Adrenal gland (tissue), 19 donors: ENCODE measurements at places on chromosomes 2 and 18. TPM values are rescaled to one million over a fixed set of nuclear protein-coding genes. Genes with fewer than 3 reads are reported as not detected.
A peak's percentile ranks its signal among the peaks of the same experiment; 100 is the strongest.

GRCh38 chr18:44178476-44178875 is 502.2 kb upstream of the SETBP1 start:
- no peaks in the 10 kb centered on the region for H3K27me3 ChIP-seq
- H3K27ac ChIP-seq = no peak overlapping the region
- DNase-seq = no peak
- no peak overlapping the region for H3K4me3 ChIP-seq

DNA sequence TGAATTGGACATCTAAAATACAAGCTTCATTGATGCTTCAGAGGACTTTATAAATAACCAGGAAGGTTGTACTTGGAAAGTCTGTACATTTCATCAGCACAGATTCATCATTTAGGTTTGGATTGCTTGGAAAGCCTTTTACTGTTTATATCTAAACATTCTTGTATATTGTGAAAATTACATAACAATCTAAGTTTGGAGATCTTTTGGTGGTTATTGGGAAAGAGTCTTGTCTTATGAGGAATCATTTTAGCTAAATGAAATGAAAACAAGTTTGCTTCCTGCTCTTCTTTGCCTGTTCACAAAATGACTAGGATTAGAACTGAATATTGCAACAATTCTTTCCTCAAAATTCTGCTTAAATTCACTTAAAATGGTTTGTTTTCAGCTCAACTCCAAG is 79.3 kb downstream of the ABI2 start:
- H3K4me3 ChIP-seq = no peak overlapping the region
- H3K27ac ChIP-seq = no peak overlapping the region
- no peaks in the 10 kb centered on the region for H3K4me1 ChIP-seq
- DNase-seq = no peak

DNA sequence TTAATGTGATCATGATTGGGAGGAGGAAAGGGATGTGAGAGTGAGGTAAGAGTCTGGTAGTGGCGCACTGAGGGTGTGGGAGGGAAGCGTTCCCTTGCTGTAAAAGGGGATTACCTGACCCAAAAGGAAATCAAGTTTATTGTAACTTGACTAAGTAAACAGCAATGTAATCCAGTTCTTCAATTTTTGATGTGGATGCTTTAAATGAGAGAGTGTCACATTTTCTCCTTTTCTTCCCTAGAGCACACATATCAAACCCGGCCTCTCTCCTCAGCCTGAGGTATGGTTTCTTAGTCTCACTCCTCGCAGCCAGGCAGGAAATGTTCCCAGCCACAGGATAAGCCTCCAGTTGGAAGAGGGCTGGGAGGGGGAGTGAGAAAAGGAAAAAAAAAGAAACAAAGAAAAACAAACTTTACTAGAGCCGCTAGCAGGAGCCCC is 688 bp upstream of the ARHGAP28 start:
- no peaks in the 10 kb centered on the region for H3K4me1 ChIP-seq
- H3K27ac ChIP-seq = peak overlapping the region; percentile 90
- H3K4me3 ChIP-seq = no peak overlapping the region
- H3K36me3 ChIP-seq = no peaks in the 10 kb centered on the region
- H3K27me3 ChIP-seq = no peaks in the 10 kb centered on the region
- DNase-seq = no peak

GRCh38 chr18:35777039-35777438 is 195.4 kb upstream of the RMP24 start:
- H3K27me3 ChIP-seq = no peaks in the 10 kb centered on the region
- DNase-seq = no peak
- no peak overlapping the region for H3K27ac ChIP-seq

DNA sequence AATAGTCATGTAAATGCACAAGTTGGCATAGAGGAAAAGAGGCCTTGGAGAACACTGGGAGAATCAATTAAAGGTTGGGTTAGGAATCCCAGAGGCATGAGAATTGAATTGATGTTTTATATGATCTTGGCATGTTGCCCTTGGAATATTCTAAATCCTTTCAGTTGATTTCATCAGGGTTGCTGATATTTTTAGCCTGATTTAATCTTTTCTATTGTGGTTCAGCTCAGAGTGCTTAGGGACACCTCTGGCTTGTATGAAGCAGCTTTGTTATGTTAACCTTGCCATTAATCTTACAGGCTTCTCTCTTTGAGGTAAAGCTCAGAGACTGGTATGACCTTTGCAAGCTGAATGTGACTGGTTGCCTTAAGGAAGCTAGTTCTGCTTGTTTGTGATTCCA is 64.4 kb upstream of the LYPD6B start:
- no peaks in the 10 kb centered on the region for H3K4me1 ChIP-seq
- no peaks in the 10 kb centered on the region for H3K36me3 ChIP-seq
- no peaks in the 10 kb centered on the region for H3K27me3 ChIP-seq
- H3K4me3 ChIP-seq = no peak overlapping the region
- DNase-seq = no peak

DNA sequence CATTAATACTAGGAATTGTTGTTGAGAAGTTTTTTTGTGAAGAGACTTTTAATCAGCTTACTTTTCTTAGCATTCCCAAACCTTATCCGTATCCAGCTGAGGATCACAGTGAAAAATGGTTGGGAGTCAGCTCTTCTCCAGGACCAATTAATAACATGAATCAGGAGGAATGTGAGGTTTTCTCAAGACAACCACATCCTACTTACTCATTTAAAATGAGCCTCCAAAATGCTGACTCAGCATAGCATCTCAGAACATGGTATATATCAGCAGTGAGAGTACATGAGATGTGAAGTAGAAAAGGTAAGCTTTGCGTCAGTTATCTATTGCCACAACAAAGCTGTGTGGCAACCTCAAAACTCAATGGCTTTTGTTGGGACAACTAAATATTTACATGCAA is 140.3 kb downstream of the NRP2 start:
- no peaks in the 10 kb centered on the region for H3K36me3 ChIP-seq
- H3K4me1 ChIP-seq = no peaks in the 10 kb centered on the region
- no peak for DNase-seq
- no peaks in the 10 kb centered on the region for H3K27me3 ChIP-seq
- H3K27ac ChIP-seq = no peak overlapping the region
- H3K4me3 ChIP-seq = no peak overlapping the region

GRCh38 chr2:40144022-40144421 is 307.9 kb downstream of the SLC8A1 start:
- no peaks in the 10 kb centered on the region for H3K27me3 ChIP-seq
- no peak for DNase-seq
- H3K4me1 ChIP-seq = no peaks in the 10 kb centered on the region
- H3K27ac ChIP-seq = no peak overlapping the region
- H3K36me3 ChIP-seq = no peaks in the 10 kb centered on the region
- H3K4me3 ChIP-seq = no peak overlapping the region

- H3K36me3 ChIP-seq = no peaks in the 10 kb centered on the region
- H3K4me1 ChIP-seq = no peaks in the 10 kb centered on the region
- no peak for DNase-seq
- no peaks in the 10 kb centered on the region for H3K27me3 ChIP-seq
- H3K4me3 ChIP-seq = no peak overlapping the region
- H3K27ac ChIP-seq = no peak overlapping the region
Measured at GRCh38 chr2:54801352-54801751, 77.9 kb downstream of the EML6 start.

DNA sequence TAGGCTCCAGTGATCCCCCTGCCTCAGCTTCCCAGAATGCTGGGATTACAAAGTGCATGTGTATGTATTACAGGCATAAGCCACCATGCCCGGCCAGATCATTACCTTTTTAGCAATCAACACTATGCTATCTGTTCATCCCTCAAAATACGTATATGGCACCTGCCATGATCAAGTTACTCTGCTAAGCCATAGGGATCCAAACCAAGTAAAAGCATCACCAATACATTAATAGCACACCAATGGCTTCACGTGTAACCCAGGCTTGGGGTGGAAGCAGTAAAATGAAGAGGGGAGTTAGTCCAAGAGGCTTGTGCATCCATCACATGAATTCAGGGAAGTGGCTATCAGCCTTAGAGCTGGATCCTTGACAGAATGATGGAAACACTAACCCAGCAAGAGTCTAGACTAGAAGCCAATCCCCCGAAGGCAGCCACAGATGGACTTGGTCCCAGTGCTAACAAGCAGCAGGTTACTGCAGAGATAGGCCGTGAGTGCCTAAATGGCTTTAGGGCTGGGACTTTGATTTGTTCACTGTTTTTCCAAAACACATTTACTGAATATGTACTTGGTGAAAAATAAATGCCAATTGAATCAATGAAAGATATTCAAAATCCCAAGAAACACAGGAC is 11.3 kb downstream of the HDLBP start:
- no peaks in the 10 kb centered on the region for H3K4me1 ChIP-seq
- DNase-seq = no peak
- H3K36me3 ChIP-seq = no peaks in the 10 kb centered on the region
- no peak overlapping the region for H3K27ac ChIP-seq

- H3K4me3 ChIP-seq = no peak overlapping the region
- no peak overlapping the region for H3K27ac ChIP-seq
- H3K36me3 ChIP-seq = no peaks in the 10 kb centered on the region
- H3K27me3 ChIP-seq = no peaks in the 10 kb centered on the region
Measured at GRCh38 chr2:19864381-19864780, 37.4 kb downstream of the TTC32 start.

- no peak overlapping the region for H3K4me3 ChIP-seq
- no peaks in the 10 kb centered on the region for H3K4me1 ChIP-seq
- no peaks in the 10 kb centered on the region for H3K36me3 ChIP-seq
Measured at GRCh38 chr18:44945888-44946401, 265.3 kb downstream of the SETBP1 start.

GRCh38 chr2:238498691-238499295 is 72.1 kb downstream of the ASB1 start:
- H3K4me1 ChIP-seq = no peaks in the 10 kb centered on the region
- H3K36me3 ChIP-seq = no peaks in the 10 kb centered on the region
- no peak overlapping the region for H3K4me3 ChIP-seq
- DNase-seq = no peak
- no peaks in the 10 kb centered on the region for H3K27me3 ChIP-seq

DNA sequence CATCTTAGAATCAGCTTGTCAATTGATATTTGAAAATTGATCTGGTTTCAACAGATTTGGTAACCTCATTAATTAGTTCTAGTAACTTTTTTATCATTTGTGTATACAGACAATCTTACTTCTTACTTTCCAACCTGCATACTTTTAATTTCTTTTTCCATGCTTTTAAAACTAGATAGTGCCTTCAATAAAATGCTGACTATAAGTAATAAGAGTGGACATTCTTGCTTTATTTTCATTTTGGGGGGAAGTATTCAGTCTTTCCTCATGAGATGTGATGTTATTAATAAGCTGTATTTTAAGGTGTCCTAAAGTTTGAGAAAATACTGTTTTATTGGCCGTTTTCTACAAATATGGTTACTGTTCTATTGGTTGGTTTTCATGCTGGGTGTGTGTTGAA is 109.1 kb downstream of the KCNH7 start:
- H3K27ac ChIP-seq = no peak overlapping the region
- DNase-seq = no peak
- H3K4me1 ChIP-seq = no peaks in the 10 kb centered on the region
- H3K27me3 ChIP-seq = no peaks in the 10 kb centered on the region
- no peaks in the 10 kb centered on the region for H3K36me3 ChIP-seq

GRCh38 chr2:101300836-101301235 is 7.7 kb downstream of the RNF149 start:
- no peak overlapping the region for H3K27ac ChIP-seq
- DNase-seq = no peak
- H3K4me3 ChIP-seq = no peak overlapping the region
- H3K27me3 ChIP-seq = no peaks in the 10 kb centered on the region
- H3K4me1 ChIP-seq = peaks cover 67% of the 10 kb centered on the region
- peaks cover 10% of the 10 kb centered on the region for H3K36me3 ChIP-seq

DNA sequence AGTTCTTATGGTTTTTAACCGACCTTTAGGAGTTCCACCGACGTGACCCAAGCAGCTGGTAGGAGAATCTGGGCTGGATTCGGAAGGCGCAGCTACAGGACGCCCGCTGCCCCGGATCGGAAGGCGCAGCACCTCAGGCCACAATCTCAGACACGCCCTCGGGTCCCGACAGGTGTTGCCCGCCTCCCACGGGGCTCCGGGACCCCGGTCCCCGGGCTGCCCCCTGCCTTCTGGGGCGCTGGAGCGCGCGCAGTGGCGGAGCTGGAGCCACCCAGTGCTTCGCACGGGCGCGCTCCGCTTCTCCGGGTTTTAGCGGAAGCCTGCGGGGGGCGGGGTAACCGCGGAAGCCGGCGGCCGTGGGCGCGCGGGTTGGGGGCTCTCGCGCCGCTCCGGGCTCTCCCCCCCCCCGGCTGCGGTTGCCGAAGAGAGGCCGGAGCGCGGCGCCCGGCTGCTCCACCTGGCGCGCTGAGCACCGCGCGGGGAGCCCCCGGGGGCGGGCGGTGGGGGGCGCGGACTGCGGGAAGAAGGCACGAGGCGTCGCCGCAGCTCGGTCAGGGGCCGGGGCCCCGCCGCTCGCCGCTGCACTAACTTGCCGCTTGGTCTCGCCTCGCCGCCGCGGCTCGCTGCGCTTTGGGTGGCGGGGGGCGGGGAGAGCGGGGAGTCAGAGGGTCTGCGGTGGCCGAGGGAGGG is 718.8 kb downstream of the DPP10 start:
- peak overlapping the region; percentile 85 for H3K27ac ChIP-seq
- H3K36me3 ChIP-seq = no peaks in the 10 kb centered on the region
- H3K4me1 ChIP-seq = no peaks in the 10 kb centered on the region
- no peaks in the 10 kb centered on the region for H3K27me3 ChIP-seq
- peak; percentile 78 for DNase-seq

GRCh38 chr18:62018034-62018758 is 125.4 kb upstream of the RNF152 start:
- H3K27me3 ChIP-seq = no peaks in the 10 kb centered on the region
- DNase-seq = peak; percentile 15
- no peak overlapping the region for H3K4me3 ChIP-seq
- no peak overlapping the region for H3K27ac ChIP-seq
- no peaks in the 10 kb centered on the region for H3K36me3 ChIP-seq

- H3K27me3 ChIP-seq = no peaks in the 10 kb centered on the region
- peaks cover 25% of the 10 kb centered on the region for H3K4me1 ChIP-seq
- no peaks in the 10 kb centered on the region for H3K36me3 ChIP-seq
- H3K4me3 ChIP-seq = no peak overlapping the region
- peak overlapping the region; percentile 86 for H3K27ac ChIP-seq
Measured at GRCh38 chr18:22320155-22320554, 97.6 kb downstream of the CTAGE1 start.

The GPAT2 gene
- total RNA-seq = 0.55 TPM

The KIF5C gene
- 47.4 TPM for total RNA-seq

The EMX1 gene
- not detected for total RNA-seq

The MYO5B gene
- 9.1 TPM for total RNA-seq

The ANAPC1 gene
- 25.5 TPM for total RNA-seq

The TUBB8B gene
- not detected for total RNA-seq

The WNT10A gene
- not detected for total RNA-seq

The ECEL1 gene
- 12.3 TPM for total RNA-seq

The TFPI gene
- total RNA-seq = 65.3 TPM
